ENCODE measurements at places on chromosomes 16 and 17.

DNA sequence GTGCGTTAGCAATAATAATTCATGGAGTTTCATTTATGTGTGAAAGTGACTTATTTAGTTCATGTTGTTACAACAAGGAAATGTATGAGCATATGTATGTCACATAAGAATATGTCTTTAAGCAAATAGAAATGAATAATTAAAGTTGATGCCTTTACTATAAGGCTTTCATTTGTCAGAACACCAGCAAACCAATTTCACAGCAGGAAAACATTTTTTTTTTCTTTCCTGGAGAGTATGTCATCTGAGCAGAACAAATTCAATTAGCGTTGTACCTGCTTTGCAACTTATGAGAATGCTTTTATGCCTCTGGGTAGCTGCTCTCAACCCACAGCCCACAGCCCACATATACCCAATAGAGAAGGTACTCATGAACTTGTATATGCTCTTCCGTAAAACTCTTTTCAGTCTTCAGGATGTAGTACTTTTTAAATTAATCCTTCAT is 26.3 kb upstream of the APOH start:
- no peak for DNase-seq

- DNase-seq, result peak; percentile 61
Measured at GRCh38 chr16:1494129-1494640, 1.0 kb downstream of the TELO2 start.

DNA sequence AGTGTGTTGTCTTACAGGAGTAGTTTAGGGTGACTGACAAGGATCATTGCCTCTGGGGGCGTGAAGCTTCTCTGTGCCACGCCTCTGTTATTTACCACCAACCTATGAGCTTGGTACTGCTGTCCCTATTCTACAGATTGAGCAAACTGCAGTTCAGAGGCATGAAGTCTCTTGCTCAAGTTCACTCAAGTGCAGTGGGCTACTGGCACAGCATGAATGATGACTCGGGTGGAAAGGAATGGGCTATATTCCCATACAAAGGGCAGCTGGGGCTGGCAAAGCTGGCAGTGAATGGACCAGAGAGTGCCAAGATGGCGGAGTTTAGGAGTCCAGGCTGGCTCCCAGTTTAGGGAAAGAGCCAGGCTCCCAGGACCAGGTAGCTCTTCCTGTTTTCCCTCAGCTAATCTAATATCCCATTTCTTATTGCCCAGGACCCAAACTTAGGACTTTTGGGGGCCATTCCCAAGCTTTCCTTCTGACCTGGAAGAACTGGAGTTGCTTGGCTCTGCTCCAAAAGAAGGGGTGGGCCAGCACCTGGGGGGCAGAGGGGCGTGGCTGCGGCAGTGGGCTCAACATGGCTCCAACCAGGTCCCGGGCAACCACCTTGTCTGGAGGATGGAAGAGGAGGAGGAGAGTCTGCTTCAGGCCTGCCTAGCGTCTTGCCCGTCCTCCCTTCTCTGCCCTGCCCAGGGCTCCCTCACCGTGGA is 12.9 kb downstream of the PLK1 start:
- peak; percentile 60 for DNase-seq

DNA sequence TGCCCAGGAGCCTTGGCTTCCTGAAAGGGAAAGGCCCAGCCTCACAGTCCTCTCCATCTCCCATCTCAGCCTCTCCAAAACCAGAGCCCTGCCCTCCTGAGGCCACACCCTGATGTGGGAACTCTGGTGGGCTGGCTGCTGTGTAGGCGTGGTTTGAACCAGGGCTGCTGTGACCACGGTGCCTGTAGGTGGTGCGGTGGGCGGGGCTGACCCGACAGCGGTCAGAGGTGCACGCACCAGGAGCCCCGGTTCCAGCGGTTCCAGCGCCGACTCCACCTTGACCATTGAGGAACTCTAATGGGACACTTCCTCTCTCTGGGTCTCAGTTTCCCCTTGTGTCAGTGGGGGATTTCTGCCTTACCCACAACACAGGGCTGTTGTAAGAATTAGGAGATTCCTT is 2.4 kb downstream of the RAP1GAP2 start:
- no peak for DNase-seq

- peak; percentile 38 for DNase-seq
Measured at GRCh38 chr16:64615630-64616280, 506.1 kb downstream of the CDH11 start.

DNA sequence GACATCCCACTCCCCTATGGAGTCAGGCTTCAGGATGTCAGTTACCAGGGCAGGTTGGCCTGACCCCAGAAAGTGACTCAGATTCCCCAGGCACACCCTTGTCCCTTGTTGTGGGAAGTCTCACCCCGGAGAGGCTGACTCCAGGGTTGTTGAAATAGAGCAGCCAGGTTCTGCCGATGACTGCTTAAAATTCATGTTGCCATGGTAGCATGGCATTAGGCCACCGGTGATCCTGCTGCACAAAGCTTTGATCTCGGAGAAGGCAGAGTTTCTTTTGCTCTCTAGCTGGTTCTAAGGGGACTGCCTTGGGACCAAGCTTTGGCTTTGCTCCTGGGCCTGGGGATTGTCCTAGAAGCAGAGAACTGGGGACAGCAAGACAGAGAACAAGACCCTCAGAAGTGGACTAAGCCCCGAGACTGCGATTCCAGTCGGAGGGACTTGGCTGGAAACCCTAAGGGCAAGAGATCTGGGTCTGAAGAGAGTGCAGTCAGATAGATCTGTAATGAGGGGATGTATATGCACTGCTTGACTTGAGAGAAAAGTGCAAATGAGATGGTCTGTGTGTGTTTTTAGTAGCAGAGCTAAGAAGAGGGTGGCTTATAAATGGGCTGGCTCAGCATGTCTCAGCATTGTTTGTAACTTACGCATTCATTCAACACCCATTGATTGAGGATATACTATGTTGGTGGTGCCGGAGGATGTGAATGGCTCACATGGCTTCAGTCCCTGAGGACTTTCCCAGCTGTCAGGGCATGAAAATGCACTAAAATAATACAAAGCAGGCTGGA is 106.9 kb downstream of the RGS9 start:
- DNase-seq, result peak; percentile 60

Data from MCF 10A (cell line).